ENCODE measurements at places on chromosomes 2 and 18.
A peak's percentile ranks its signal among the peaks of the same experiment; 100 is the strongest.

DNA sequence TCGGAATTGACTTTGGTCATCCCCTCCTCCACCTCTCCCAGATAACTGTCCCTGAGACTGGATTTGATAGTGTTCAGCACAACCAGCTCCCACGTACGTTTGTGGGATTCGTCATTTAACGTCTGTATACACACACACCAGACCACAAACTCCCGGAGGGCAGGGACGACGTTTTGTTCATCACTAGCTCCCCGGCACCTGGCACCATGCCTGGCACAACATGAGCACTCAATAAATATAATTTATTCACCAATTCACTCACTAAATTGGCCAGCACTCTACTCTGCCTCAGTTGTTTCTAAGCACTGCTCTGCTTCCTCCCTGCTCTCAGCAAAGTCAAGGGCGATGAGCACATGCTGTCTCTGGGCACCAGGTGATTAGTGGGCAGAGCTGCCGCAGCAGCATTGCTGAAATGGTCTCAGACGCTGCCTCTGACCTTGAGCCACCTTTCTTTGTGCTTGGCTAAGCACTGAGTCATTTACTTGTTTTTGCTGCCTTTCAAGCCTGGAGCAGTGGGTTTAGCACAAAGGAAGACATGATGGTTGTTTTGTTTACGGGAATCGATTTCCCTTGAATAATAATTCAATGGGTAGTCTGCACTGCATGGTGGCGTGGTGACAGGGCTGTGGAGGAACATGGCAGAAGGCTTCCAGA, 19.3 kb upstream of the LOXHD1 start:
- no peak for DNase-seq

- no peak for DNase-seq
Measured at GRCh38 chr2:191066197-191066918, 52.4 kb upstream of the STAT1 start.

DNA sequence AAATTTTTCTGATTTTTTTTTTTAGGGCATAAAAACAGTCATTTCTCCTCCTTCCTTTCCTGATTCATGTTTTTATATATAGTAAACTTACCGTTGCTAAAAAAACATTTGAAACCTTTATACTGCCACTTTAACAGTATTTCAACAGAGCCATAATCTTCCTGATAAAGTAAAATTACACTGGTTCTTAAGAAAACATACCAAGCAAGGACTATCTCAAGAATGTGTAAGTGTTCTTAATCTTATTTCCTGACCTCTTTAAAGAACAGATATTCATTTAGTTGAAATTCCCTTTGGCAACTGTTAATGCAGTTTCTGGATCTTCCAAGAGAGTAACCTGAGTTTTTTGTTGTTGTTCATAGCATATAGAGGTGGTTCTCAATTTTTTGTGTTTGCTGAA, 26.6 kb upstream of the COLEC12 start:
- DNase-seq = no peak

DNA sequence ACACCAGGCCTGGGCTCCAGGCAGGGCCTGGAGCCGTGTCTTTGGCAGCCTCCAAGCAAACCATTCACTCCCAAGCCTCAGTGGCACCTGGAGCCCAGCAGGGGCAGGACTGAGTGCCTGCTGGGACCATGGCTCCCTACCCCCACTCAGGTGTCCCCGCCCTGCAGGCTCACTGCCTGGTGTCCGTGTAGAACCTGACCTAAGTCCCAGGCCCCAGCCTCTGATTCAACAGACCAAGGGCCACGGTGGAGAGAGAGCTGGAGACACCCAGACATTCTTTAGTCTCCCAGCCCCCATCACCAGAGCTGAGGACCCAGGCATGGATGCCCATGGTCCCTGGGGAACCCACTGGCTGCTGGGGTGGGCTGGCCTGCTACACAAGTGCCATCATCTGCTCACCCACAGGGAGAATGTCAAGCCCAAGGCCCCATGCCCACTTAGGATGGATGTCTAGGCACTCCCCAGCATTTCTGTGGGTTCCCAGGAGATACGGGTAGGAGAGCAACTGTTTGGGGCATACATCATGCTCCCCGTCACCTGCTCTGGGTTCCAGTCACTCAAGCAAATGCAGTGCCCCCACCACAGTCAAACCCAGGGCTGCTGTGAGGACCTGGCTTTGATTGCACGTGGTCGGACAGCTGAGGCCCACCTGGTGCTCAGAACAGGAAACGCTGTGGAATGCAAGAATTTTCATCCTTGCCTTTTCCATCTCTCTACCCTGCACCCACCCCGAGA, 42.9 kb upstream of the ATG16L1 start:
- DNase-seq = no peak

GRCh38 chr2:23639406-23639982, 254.5 kb downstream of the KLHL29 start:
- no peak for DNase-seq

DNA sequence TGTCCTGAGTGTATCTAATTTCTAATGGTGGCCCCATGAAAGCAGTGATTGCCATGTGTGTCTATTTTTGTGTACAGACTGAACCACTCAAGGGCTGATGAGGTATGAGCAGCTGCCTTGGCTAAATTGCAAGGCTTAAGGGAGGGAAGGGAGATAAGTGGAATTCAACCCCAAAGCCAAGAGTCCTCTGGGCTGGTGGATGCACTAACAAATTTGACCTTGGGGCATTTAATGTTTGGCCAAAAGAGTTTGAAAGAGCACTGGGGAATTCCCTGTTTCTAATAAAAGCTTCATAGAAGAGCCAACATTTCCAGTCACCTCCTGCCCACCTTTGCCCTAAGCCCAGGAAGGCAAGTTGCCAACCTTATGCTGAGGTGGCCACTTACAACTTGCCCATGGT, 172.1 kb downstream of the SETBP1 start:
- no peak for DNase-seq

GRCh38 chr18:6885006-6885481, 155.5 kb downstream of the ARHGAP28 start:
- no peak for DNase-seq

DNA sequence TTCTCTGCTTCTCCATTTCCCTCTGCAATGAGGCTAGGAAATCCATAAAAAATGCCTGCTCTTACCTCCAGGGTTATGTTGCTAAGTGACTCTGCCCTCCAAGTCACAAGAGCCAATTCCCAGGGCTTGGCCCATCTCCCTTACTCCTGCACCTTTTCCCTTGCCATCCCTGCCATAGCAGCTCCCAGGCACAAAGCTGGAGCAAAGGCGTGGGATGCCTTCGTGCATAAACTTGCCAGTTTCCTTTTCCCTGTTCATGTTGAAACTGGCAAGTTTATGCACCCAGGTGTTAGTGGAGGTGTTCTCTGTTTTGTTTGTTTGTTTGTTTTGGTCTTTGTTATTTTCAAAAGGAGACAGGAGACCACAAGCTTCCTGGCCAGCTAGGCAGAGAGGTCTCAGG, 195.1 kb downstream of the ACKR3 start:
- no peak for DNase-seq

GRCh38 chr2:197306024-197306695, 4.4 kb downstream of the ANKRD44 start:
- no peak for DNase-seq

DNA sequence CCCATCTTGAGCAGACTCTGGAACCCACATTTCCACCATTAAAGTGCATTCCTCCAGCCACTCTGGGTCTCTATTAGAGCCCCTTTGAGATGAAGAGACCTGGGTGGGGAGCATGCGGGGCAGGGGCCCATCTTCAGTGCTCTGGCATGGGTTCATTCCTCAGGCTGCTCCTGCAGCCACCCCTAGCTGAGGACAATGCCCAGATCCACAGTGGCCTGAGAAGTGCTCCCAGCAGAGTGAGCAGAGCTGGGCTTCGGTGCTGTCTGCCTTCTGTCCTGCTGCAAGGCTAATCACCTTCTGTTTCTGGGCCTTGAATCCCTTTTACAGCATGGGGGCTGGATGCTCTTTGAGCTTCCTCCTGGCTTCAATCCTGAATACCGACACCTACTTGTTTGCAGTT, 169.8 kb downstream of the TRIM43 start:
- no peak for DNase-seq

- DNase-seq = no peak
Measured at GRCh38 chr2:63743170-63743981, 98.3 kb upstream of the UGP2 start.

- DNase-seq = peak; percentile 38
Measured at GRCh38 chr2:127884436-127884835, 1.3 kb downstream of the AMMECR1L start.

DNA sequence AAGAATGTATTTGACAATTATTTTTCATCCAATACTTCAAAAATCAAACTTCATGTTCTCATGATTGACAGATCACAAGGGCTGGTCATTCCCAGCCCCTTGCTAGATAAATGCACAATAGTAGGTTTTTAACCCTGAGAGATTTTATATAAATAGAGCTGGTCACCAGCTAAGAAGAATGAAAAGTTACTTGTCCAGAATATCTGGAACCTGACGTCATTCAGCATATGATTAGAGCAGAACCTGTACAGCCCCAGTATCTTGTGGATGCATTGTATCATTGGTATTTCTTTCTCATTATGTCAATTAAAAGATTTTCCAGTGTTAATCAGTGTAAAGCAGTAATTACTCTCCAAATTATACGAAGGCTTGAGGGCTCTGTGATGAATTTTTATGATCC, 202.8 kb upstream of the RND3 start:
- no peak for DNase-seq

GRCh38 chr2:890791-891190, 59.9 kb upstream of the SNTG2 start:
- DNase-seq = peak; percentile 52

DNA sequence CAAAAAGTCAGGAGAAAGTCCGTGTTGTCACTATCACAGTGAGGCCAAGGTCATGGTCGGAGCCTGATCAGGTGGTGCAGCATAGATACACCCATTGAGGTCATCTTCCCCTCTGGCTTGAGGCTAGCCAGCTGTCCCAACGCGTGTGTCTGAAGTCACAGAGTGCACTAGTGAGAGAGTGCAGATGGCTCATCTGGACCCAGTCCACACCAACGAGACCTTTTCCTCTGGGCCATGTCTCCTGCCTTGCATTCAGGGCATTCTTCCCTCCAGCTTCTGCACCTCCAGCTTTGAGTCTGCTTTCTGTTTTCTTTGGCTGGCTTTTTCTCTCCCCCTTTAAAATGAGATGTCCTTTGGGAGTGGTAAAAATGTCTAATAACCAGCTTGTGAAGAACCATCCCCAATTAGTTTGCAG, 146.9 kb downstream of the TDRD15 start:
- no peak for DNase-seq

DNA sequence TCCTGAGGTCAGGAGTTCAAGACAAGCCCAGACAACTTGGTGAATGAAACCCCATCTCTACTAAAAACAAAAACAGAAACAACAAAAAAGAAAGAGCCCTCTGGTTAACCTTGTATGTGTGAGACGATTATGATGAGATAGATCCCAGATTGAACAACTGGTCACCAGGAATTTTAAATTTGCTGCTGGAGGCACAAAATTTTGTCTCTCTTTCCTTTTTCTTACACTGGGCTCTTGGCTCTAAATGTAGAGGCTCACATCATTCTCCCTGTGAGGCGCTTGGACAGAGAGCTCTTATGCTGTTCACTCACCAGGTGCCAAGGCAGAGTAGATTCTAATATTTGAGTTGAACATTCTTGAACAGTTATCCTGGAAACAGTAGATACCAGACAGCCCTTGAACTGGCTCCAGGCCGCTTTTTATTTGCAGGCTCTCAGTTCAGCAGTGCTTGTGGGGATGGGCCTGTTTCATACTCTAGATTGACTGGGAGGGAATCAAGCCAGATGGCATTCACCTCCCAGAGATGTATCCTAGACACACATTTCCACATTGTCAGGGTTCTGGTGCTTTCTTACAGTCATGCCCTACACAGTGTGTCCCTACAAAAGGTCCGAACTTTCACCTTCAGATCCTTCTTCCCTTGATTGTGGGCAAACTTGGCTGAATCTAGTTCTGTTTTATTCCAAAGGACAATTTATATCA, 1159.6 kb downstream of the RPIA start:
- no peak for DNase-seq

DNA sequence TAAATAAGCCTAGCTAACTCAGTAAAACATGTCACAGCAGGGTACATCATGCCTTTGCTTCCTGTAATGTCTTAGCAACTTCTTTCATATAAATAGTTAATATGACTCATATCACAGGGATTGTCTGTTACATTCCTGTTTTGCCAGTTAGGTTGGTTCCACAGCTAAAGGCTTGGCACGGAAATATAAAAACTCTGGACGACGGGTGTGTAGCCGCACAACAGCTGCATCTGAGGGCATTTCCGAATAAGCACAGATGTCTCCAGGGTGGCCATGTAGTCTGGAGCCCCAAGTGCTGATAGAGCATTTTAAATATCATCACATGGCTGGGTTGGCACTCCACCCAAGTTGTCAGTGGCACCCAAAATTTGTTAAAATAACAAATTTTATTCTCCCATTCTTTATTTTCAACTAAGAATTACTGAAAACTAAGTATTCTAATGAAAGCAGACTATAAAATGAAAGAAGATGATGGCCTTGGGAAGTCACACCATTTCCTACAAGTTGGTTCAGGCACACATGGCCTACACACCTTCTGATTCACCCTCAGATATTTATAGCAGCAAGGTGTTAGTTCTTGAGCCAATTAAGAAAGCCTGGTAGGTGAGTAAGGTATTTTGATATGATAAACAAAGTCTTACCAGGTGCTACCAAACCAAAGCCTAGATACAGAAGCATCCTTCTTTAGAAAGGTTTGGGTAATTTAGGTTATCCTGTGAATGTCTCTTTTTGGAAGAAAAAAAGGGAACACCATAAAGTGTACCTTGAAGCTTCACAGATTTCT, 61.8 kb upstream of the STK17B start:
- peak; percentile 69 for DNase-seq

GRCh38 chr2:112542984-112543661, 858 bp downstream of the POLR1B start:
- no peak for DNase-seq

DNA sequence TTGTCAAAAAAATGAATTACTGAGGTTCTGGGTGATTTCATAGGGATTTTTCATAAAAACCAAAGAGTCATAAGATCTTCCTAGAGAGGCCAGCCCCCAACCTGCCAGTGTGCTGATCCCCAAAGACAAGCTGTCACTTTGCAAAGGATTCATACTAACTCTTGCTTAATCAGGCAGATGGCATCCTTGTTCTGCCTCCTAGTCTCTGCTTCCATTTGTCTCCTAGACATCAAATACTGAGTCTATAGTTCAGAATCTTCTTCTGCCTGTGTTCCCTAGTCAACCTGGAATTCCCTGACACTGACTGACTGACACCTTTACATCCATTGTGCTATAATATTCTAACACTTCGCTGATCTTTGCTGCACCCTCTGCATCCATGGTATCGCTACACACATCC, 84.9 kb downstream of the SLC8A1 start:
- no peak for DNase-seq

DNA sequence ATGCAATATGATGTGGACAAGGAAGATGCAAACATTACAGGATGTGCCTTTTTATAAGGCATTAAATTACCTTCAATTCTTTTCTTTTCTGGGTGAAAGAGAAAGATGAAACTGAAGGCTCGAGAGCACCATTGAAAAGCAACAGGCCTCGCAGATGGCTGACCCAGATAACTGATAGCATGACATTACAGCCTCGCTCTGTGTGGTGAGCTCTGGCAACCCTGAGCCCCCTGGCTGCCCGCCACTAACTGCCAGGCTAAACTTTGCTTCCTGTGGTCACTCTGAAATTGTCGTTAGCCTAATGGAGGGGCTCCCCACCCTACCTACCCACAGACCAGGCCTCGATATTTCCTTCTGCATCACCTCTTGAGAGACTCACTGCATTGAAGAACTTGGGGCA, 516.8 kb upstream of the FANCL start:
- DNase-seq = no peak

GRCh38 chr2:98088261-98088660, 1.3 kb downstream of the VWA3B start:
- no peak for DNase-seq

- DNase-seq = no peak
Measured at GRCh38 chr2:129301431-129301913, 678.0 kb upstream of the RAB6C start.

- DNase-seq = no peak
Measured at GRCh38 chr18:6013171-6013810, 118.0 kb upstream of the TMEM200C start.

All from AG09309 (cell line).